ENCODE measurements at places on chromosomes 16 and 17.

DNA sequence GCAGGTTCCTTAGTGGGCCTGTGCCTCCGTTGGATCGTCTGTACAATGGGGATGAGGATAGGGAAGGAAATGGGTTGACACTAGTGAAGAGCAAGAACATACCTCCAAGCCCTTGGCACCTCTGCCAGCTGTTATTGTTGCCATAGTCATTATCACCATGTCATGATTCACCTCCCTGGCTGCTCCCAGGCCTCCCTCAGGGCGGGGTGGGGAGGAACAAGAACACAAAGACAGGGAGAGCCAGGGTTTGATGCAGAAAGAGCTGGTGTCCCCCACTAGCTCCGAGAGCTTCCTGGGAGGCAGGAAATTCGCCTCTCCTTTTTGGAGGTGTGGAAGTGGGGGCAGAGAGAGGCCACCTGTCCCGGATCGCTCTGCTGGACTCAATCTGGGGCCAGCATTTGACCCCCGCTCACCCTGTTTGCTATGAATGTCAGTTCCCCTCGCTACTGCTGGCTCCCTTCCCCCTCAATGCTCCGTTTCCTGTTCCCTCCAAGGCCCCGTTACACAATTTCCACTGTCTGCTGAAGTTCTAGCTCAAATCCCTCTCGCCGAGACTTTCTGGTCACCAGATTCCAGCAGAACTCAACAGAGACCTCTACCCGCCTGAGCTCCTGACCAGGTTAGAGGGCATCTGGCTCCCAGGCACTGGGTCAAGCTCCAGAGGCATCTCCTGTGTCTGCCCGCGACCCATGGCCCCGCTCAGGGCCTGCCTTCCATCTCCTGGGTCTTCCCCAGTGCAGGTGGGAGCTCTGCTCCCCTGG, 9.1 kb downstream of the TIMP2 start:
- peak; percentile 21 for DNase-seq

DNA sequence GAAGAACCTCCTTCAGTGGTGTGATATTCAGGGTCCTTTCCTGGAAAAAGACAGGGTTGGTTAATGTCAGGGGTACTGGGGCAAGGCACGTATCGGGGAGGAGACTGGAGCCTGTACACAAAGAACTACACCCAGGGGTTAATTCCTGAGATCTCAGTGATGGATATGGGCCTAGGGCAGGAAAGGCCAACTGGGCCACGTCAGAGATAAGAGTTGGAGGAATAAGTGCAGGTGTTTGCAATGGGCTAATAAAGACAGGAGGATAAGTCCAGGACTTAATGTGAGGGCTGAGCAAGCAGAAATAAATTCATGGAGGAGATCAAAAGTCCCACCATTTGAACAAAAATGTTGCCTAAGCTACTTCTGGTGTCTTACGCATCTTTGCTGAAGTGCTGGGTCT, 10.4 kb upstream of the HERPUD1 start:
- no peak for DNase-seq

DNA sequence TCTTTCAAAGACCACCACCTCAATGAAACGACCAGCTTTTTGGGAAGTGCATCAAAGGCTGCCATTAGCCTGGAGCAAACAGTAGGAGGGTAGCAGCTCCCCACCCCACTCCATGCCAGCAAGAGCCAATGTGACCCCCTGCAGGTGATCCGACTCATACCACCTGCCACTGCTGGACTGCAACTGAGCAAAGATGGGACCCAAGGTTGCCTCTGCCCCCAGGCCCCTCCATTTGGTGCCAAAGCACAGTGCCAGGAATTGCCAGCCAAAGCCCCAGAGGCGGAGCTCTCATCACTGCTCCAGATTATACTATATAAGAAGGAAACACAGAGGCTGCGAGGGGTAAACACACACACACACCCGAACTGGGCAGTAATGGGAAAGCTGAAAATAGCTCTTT, 8.3 kb downstream of the PITPNM3 start:
- DNase-seq = no peak

DNA sequence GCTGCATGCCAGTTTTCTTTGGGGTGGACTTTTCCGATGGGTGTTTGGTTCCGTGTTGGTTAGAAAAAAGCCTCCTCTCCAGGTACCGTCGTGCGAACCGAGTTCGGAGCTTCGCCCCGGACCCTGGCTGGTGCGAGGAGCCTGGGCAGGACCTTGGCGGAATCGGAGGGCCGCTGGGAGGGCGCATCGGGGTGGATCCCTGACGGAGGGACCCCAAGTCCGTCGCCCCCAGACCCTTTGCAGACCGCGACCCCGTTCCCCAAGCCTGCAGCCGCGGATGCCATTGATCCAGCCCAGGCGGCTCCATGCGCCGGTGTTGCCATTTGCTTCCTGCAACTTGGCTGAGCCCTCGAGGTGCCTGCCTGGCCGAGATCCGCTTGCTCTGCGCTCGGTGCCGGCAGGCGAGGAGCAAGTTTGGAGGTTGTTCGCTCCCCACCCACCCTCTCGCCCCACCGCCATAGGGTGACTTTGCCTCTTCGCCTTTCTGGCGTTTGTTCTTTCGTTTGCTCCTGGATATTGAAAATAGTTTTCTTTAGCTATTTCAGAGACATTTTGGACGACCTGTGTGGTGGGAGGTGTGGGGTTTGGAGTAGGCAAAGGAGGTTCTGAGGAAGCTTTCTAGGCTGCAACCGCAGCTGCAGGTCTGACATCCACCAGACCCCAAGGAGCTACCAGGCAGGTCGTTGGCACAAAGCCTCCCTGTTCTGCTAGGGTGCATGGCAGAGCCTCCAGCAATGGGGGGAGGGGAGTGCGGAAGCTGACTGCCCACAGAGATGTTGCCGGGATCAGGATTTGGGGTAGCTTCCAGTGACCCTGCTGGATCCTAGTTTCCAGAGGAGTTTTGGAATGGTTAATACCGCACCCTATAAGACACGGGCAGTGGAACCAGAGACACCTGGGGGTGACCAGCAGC, 58.2 kb downstream of the RAP1GAP2 start:
- DNase-seq = no peak

- DNase-seq = no peak
Observed at GRCh38 chr16:66620429-66620795, 15.9 kb downstream of the CMTM3 start.

- DNase-seq = no peak
Observed at GRCh38 chr17:30212750-30213149, 22.7 kb downstream of the SLC6A4 start.

DNA sequence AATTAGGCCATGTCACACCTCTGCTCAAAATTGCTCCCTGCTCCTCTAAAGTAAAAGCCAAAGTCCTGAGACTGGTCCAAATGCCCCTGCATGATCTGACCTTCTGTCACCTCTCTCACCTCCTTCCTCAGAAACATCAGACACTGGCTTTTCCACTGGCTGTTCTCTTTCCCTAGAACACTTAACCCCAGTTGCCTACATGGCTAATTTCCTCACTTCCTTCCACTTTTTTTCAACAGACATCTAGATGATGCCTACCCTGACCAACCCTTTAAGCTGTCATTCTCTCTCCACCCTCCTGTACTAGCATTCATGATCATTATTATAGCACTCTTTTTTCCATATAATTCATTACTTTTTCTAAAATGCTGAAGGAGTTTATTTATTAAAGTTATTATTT, 31.0 kb downstream of the CCT6B start:
- no peak for DNase-seq

DNA sequence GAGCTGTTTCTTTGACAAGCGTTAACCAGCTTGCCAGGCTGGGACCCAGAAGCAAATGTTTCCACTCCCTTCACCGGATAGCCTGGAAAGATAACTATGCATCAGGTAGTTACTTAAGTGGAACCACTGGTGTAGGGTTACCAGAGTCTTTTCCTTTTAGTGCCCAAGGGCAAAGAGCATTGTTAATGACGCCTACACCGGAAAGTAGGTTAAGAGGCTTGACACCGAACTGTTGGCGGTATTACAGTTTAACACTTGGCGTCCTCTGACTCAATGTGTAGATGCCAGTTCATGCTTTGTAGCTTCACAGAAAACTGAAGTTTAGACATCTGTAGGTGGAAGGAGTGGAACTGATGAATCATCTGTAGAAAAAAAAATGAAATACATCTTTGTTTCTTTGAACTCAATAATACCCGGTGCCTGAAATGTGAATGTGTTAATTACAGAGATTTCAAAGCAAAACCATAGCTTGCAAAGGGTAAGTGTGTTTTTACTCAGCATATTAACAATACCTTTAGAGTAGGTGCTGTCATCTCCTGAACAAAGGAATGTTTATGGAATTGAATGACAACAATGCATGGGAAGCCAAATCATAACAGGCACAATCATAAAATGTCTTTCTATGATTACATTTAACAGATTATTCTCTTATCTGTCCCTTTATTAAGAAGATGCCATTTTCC, 426.7 kb upstream of the SALL1 start:
- DNase-seq = no peak

All from hippocampal formation (tissue), 2 donors.